Upper lobe of left lung (tissue), 6 donors: ENCODE measurements at places on chromosomes 13 and 19.
A peak's percentile ranks its signal among the peaks of the same experiment; 100 is the strongest.

DNA sequence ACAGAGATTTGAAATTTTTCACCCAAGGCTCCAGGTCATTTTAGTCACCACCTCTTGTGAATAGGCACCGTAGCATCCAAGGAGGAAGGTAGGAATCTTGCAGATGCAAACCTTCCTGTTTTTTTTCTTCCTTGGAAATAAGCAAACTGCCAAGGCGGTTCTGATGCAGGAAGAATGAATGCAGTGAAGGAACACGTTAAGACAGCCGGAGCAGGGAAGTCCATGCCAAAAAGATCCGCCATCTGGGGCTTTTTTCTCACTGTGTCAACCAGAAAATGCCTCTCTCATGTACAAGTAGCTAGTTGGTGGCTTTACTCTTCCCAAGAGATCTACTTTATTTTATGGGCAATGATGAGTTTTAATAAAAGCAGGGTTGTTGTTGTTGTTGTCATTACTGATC, 142.4 kb downstream of the ZIC5 start:
- H3K27me3 ChIP-seq = no peaks in the 10 kb centered on the region
- no peak overlapping the region for H3K4me3 ChIP-seq
- no peak for DNase-seq
- H3K36me3 ChIP-seq = no peaks in the 10 kb centered on the region
- H3K4me1 ChIP-seq = no peaks in the 10 kb centered on the region

GRCh38 chr13:76319921-76320320, 566.3 kb downstream of the KCTD12 start:
- no peaks in the 10 kb centered on the region for H3K4me1 ChIP-seq
- H3K4me3 ChIP-seq = no peak overlapping the region
- H3K36me3 ChIP-seq = no peaks in the 10 kb centered on the region
- DNase-seq = no peak
- H3K27me3 ChIP-seq = no peaks in the 10 kb centered on the region
- no peak overlapping the region for H3K27ac ChIP-seq

GRCh38 chr13:97639236-97639635, 205.3 kb downstream of the RAP2A start:
- H3K36me3 ChIP-seq = no peaks in the 10 kb centered on the region
- H3K4me3 ChIP-seq = no peak overlapping the region
- H3K4me1 ChIP-seq = no peaks in the 10 kb centered on the region
- no peak overlapping the region for H3K27ac ChIP-seq

DNA sequence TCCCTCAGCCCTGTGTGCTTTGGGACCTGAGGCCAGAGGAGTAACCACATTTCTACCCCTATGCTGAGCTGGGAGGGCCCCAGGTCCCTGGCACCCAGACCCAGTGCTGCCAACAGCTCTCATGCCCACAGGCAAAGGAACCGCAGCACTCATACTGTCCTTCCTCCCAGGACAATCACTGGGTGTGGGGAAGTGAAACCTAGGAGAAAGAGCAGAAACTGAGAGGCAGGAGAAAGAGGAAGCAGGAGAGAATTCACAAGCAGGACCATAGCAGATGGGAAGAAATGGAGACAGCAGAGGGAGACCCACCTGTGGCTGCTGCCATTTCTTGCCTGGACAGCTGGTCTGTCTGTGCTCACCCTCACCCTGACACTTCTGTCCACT, 18.9 kb downstream of the CCDC97 start:
- no peak overlapping the region for H3K4me3 ChIP-seq
- H3K36me3 ChIP-seq = peaks cover 28% of the 10 kb centered on the region
- H3K27me3 ChIP-seq = no peaks in the 10 kb centered on the region
- peak overlapping the region; percentile 86 for H3K27ac ChIP-seq

GRCh38 chr13:39783051-39783450, 127.6 kb downstream of the COG6 start:
- no peak overlapping the region for H3K4me3 ChIP-seq
- H3K27ac ChIP-seq = no peak overlapping the region
- DNase-seq = no peak

DNA sequence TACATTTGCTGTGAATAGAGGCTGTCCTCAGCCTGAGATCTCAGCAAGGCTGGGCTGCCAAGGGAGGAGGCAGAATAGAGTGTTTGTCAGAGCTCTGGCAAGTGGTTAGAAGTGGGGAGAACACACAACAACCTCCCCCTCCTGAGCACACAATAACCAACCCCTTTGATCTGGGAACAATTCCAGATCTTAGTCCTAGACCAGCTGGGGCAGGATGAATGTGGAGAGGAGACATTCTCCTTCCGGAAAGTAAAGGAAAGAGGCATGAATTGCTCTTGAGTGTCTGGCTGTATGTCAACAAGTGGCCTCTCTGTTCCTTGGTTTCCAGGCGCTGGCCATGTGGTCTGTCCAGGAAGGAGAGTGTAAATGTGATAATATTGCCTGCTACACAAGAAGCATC, 114.9 kb upstream of the TMTC4 start:
- H3K36me3 ChIP-seq = no peaks in the 10 kb centered on the region
- H3K27ac ChIP-seq = no peak overlapping the region
- peaks cover 5% of the 10 kb centered on the region for H3K4me1 ChIP-seq
- no peaks in the 10 kb centered on the region for H3K27me3 ChIP-seq
- no peak overlapping the region for H3K4me3 ChIP-seq
- peak; percentile 63 for DNase-seq

DNA sequence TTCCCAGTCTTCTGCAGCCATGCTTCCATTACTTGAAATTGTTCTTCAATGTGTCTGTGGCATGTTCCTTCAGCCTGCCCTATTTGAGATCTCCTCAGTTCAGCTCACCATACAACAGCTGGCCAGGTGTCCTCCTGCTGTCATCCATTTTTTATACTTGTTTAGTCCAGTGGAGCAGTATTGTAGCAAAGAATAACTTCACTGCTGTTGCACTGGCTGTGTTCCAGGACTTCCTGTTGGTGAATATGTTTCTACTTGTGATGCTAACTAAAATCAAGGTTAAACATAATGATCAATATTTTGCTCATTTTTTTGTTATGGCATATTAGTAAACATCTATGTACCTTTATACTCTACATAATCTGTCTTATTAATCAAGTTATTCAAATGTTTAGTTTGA, 1394.1 kb downstream of the PCDH9 start:
- H3K4me3 ChIP-seq = no peak overlapping the region
- no peaks in the 10 kb centered on the region for H3K36me3 ChIP-seq
- no peaks in the 10 kb centered on the region for H3K27me3 ChIP-seq
- no peak for DNase-seq
- H3K27ac ChIP-seq = no peak overlapping the region

DNA sequence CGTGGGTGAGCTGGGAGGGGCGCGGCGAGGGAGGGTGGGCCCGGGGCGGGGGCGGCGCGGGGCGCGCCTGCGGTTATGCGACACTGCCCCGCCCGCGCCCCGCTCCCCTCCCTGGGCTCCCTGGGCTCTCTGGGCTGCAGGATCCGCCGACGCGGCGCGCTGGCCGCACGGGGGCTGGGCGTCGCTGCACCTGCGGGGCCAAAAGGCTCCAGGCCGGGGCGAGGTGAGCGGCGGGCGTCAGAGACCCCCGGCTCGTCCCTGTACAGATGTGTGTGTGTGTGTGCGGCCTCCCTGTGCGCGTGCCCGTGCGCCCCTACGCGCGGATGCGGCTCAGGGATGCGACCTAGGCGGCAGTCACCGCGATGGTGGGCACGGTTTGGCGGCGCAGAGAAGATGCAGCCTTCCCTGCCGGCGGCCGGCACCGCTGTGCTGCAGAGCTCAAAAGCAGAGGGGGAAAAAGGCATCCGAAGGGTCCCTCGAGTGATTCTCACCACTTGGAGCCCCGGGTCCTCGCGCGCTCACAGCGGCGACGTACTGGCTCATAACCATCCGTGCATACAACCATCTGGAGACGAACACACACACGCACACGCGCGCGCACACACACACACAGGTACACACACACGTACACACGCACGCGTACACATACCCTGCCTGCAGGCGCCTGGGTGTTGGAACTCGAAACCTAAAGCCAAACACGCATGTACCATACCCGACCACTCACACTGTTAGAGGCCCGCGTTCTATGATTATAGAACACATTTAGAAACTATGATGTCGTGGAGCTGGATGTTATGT, 709 bp downstream of the ATP8A2 start:
- no peaks in the 10 kb centered on the region for H3K36me3 ChIP-seq
- H3K27ac ChIP-seq = no peak overlapping the region
- H3K4me1 ChIP-seq = peaks cover 10% of the 10 kb centered on the region
- peak; percentile 78 for DNase-seq
- H3K4me3 ChIP-seq = no peak overlapping the region
- peaks cover 10% of the 10 kb centered on the region for H3K27me3 ChIP-seq

- no peak overlapping the region for H3K4me3 ChIP-seq
- DNase-seq = no peak
- no peaks in the 10 kb centered on the region for H3K36me3 ChIP-seq
- no peak overlapping the region for H3K27ac ChIP-seq
- H3K27me3 ChIP-seq = no peaks in the 10 kb centered on the region
These were observed 83.6 kb upstream of the PDCD5 start for GRCh38 chr19:32497391-32497790.

GRCh38 chr13:31032528-31033113, 100.2 kb downstream of the TEX26 start:
- H3K27ac ChIP-seq = no peak overlapping the region
- no peak overlapping the region for H3K4me3 ChIP-seq
- no peaks in the 10 kb centered on the region for H3K4me1 ChIP-seq
- no peaks in the 10 kb centered on the region for H3K36me3 ChIP-seq
- H3K27me3 ChIP-seq = no peaks in the 10 kb centered on the region
- DNase-seq = peak; percentile 56

GRCh38 chr19:45785097-45785496, 2.8 kb upstream of the DMPK start:
- H3K36me3 ChIP-seq = peaks cover 47% of the 10 kb centered on the region
- H3K4me1 ChIP-seq = peaks cover 25% of the 10 kb centered on the region
- no peak for DNase-seq
- peak overlapping the region; percentile 82 for H3K27ac ChIP-seq
- H3K27me3 ChIP-seq = no peaks in the 10 kb centered on the region

- H3K4me3 ChIP-seq = no peak overlapping the region
- H3K4me1 ChIP-seq = no peaks in the 10 kb centered on the region
- no peaks in the 10 kb centered on the region for H3K27me3 ChIP-seq
These were observed 679.0 kb downstream of the PCDH9 start for GRCh38 chr13:66551128-66551527.

GRCh38 chr13:92530364-92530763, 696.2 kb upstream of the GPC6 start:
- no peak overlapping the region for H3K4me3 ChIP-seq
- DNase-seq = no peak

DNA sequence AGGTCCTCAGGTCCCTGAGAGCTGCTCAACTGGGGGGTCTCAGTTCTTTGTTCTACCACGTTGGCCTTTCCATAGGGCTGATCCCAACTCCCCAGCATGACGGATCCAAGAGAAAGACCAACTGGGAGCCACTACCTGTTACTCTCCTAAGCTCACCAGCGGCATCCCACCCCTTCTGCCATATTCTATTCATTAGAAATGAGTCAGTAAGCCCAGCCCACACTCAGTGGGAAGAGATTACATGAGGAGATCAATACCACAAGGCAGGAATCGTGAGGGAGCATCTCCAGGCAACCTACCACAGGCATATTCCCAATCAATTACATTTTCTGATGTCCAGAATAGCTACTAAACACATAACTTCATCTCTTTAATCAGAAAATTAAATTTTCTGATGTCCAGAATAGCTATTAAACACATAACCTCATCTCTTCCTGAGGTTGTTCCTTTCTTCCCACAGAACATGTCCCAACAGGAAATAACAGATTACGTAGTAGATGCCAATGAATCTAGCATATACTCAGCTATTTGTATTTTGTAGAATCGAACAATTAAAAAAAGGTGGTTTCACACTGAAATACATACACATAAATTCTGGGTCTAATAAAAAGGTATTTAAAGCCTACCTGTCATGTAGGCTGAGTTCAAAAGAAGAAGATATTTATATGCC, 708.1 kb upstream of the ARGLU1 start:
- no peaks in the 10 kb centered on the region for H3K36me3 ChIP-seq
- H3K4me3 ChIP-seq = no peak overlapping the region
- no peaks in the 10 kb centered on the region for H3K27me3 ChIP-seq
- H3K4me1 ChIP-seq = no peaks in the 10 kb centered on the region

GRCh38 chr13:48842316-48842715, 133.4 kb upstream of the FNDC3A start:
- H3K4me3 ChIP-seq = no peak overlapping the region
- no peak overlapping the region for H3K27ac ChIP-seq
- no peak for DNase-seq
- no peaks in the 10 kb centered on the region for H3K36me3 ChIP-seq

- no peaks in the 10 kb centered on the region for H3K36me3 ChIP-seq
- no peak overlapping the region for H3K27ac ChIP-seq
- no peak overlapping the region for H3K4me3 ChIP-seq
- no peak for DNase-seq
- H3K27me3 ChIP-seq = no peaks in the 10 kb centered on the region
These were observed 193.6 kb downstream of the RAP2A start for GRCh38 chr13:97627566-97627965.

- DNase-seq = peak; percentile 84
- peak overlapping the region; percentile 80 for H3K27ac ChIP-seq
- H3K27me3 ChIP-seq = no peaks in the 10 kb centered on the region
- peaks cover 22% of the 10 kb centered on the region for H3K4me1 ChIP-seq
- H3K4me3 ChIP-seq = peak overlapping the region; percentile 52
These were observed 736 bp downstream of the GPI start for GRCh38 chr19:34365463-34366401.

DNA sequence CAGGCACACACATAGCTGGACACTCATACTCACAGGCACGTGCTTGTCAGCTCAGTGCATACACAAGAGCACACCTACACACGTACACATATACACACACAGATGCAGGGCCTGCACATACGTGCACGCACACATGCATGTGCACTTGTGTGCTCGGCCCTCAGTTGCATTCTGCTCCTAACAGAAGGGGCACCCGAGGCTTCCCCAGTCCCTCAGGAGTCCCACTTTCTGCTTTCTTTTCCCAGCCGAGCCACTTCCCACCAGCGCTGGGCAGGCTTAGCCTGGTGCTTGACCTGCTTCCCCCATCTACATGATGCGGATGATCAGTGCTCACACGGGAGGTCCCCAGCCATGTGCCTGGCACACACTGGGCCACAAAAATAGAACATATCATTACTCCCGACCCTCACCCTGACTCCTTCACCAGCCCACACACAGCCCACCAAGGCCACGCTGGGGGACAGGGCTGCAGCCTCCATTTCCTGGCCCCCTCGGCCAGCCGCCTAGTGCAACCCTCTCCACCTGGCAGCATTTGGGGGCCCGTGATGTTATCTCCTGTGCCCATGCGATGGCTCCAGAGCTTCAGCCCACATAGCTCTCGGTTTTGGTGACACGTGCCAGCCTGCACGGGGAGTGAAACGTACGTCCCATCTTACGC, 125.2 kb upstream of the SPACA7 start:
- H3K27me3 ChIP-seq = no peaks in the 10 kb centered on the region
- no peak overlapping the region for H3K27ac ChIP-seq
- no peaks in the 10 kb centered on the region for H3K36me3 ChIP-seq
- DNase-seq = no peak
- no peak overlapping the region for H3K4me3 ChIP-seq

- H3K4me1 ChIP-seq = no peaks in the 10 kb centered on the region
- H3K27me3 ChIP-seq = no peaks in the 10 kb centered on the region
- no peak overlapping the region for H3K27ac ChIP-seq
- no peaks in the 10 kb centered on the region for H3K36me3 ChIP-seq
- no peak for DNase-seq
These were observed 617.2 kb downstream of the DCT start for GRCh38 chr13:93862259-93862658.
